Naive thymus-derived CD4-positive, alpha-beta T cell (primary cell): ENCODE measurements at places on chromosomes 4 and X.

- no peaks in the 10 kb centered on the region for H3K36me3 ChIP-seq
- no peaks in the 10 kb centered on the region for H3K4me1 ChIP-seq
- DNase-seq, result no peak
- H3K4me3 ChIP-seq, result no peak overlapping the region
- H3K27me3 ChIP-seq, result no peaks in the 10 kb centered on the region
- H3K27ac ChIP-seq, result no peak overlapping the region
Measured at GRCh38 chrX:123647244-123647643, 85.6 kb downstream of the THOC2 start.

DNA sequence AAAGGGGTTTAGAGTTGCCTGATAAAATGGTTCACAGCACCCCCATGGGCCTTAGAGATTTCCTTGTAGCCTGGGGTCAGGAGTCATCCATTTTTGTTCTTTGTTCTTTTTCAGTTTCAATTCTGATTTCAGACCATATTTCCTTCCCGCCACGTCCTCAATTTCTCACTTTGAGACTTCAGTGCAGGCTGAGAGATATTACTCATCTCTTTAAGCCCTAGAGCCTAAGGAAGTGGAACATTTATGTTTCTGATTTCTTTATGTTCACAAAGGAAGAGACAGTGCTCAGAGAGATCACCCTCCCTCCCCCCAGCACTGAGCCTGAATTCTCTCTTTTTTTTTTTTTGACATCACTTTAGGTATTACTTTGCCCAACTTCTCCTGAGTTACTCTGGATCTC, 56.3 kb downstream of the MSN start:
- H3K27ac ChIP-seq, result peak overlapping the region; percentile 66
- H3K27me3 ChIP-seq, result no peaks in the 10 kb centered on the region
- peaks cover 2% of the 10 kb centered on the region for H3K36me3 ChIP-seq
- peaks cover 54% of the 10 kb centered on the region for H3K4me1 ChIP-seq
- no peak for DNase-seq

GRCh38 chr4:86302251-86302650, 57.6 kb downstream of the MAPK10 start:
- H3K4me1 ChIP-seq, result no peaks in the 10 kb centered on the region
- no peak overlapping the region for H3K27ac ChIP-seq
- H3K36me3 ChIP-seq, result no peaks in the 10 kb centered on the region
- H3K4me3 ChIP-seq, result no peak overlapping the region

DNA sequence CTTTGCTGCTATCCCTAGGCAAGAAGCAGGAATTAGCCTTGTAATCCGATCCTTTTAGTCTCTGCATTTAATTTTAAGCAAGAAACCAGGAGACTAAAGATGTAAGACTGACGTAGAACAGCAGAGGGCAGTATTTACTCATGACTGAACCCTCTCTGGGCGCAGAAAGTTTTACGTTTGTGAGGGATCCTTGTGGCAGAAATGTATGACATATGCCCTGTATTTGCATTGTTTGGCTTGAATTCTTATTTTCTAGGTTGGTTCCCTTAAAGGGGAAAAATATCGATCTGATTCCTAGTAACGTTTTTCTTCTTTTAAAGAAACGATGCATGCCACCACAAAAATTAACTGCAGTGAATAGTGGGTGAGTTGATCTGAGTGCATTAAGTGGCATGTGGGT, 1.3 kb upstream of the FAT4 start:
- DNase-seq, result no peak
- peaks cover 23% of the 10 kb centered on the region for H3K27me3 ChIP-seq
- no peak overlapping the region for H3K4me3 ChIP-seq
- peaks cover 8% of the 10 kb centered on the region for H3K4me1 ChIP-seq

- no peak overlapping the region for H3K27ac ChIP-seq
- H3K27me3 ChIP-seq, result no peaks in the 10 kb centered on the region
- H3K4me3 ChIP-seq, result no peak overlapping the region
- no peaks in the 10 kb centered on the region for H3K4me1 ChIP-seq
Measured at GRCh38 chr4:98512918-98513317, 145.5 kb downstream of the TSPAN5 start.

GRCh38 chr4:71749008-71749594, 34.8 kb downstream of the GC start:
- no peaks in the 10 kb centered on the region for H3K27me3 ChIP-seq
- H3K27ac ChIP-seq, result no peak overlapping the region
- H3K4me1 ChIP-seq, result no peaks in the 10 kb centered on the region
- H3K36me3 ChIP-seq, result no peaks in the 10 kb centered on the region
- DNase-seq, result no peak
- no peak overlapping the region for H3K4me3 ChIP-seq

- DNase-seq, result no peak
- no peaks in the 10 kb centered on the region for H3K27me3 ChIP-seq
- no peaks in the 10 kb centered on the region for H3K36me3 ChIP-seq
- no peak overlapping the region for H3K4me3 ChIP-seq
- no peak overlapping the region for H3K27ac ChIP-seq
Measured at GRCh38 chrX:5431823-5432222, 796.8 kb downstream of the NLGN4X start.

GRCh38 chr4:26431461-26432180, 58.7 kb downstream of the CCKAR start:
- H3K4me3 ChIP-seq, result no peak overlapping the region
- H3K27ac ChIP-seq, result no peak overlapping the region
- H3K36me3 ChIP-seq, result peaks cover 14% of the 10 kb centered on the region
- DNase-seq, result no peak
- no peaks in the 10 kb centered on the region for H3K27me3 ChIP-seq
- H3K4me1 ChIP-seq, result no peaks in the 10 kb centered on the region

- H3K27me3 ChIP-seq, result no peaks in the 10 kb centered on the region
- no peak overlapping the region for H3K27ac ChIP-seq
- no peaks in the 10 kb centered on the region for H3K4me1 ChIP-seq
- H3K4me3 ChIP-seq, result no peak overlapping the region
- no peaks in the 10 kb centered on the region for H3K36me3 ChIP-seq
Measured at GRCh38 chr4:40924096-40924792, 174.5 kb downstream of the NSUN7 start.

- H3K4me3 ChIP-seq, result no peak overlapping the region
- H3K4me1 ChIP-seq, result no peaks in the 10 kb centered on the region
- H3K27ac ChIP-seq, result no peak overlapping the region
- DNase-seq, result no peak
Measured at GRCh38 chr4:168881781-168882420, 128.2 kb downstream of the CBR4 start.

- H3K36me3 ChIP-seq, result no peaks in the 10 kb centered on the region
- H3K27ac ChIP-seq, result no peak overlapping the region
Measured at GRCh38 chr4:92307866-92308265, 4.1 kb downstream of the GRID2 start.

- H3K27me3 ChIP-seq, result no peaks in the 10 kb centered on the region
- no peak overlapping the region for H3K27ac ChIP-seq
- no peaks in the 10 kb centered on the region for H3K36me3 ChIP-seq
- no peak overlapping the region for H3K4me3 ChIP-seq
- H3K4me1 ChIP-seq, result no peaks in the 10 kb centered on the region
Measured at GRCh38 chrX:151000861-151001331, 17.8 kb downstream of the HMGB3 start.

DNA sequence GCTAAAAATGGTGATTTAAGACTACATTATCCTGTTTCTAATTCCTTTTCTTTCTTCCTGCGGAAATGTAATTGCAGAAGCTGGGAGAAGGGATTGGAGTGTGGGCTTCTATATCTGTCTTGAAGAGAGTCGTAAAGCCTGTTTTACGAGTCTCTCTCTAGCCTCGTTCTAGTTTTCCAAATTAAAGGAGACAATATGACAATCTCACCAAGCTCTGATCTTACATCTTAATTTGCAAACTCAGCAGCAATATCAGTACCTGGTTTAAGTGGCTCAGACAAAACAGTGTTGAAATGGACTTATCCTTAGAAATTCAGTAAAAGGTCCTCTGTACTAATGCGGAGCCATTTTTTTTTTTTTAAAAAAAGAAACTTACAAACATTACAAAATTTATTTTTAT, 349.5 kb upstream of the HAND2 start:
- H3K4me1 ChIP-seq, result no peaks in the 10 kb centered on the region
- H3K27ac ChIP-seq, result no peak overlapping the region
- no peaks in the 10 kb centered on the region for H3K36me3 ChIP-seq
- DNase-seq, result no peak
- H3K27me3 ChIP-seq, result no peaks in the 10 kb centered on the region

GRCh38 chr4:11408233-11408967, 20.3 kb downstream of the HS3ST1 start:
- H3K4me1 ChIP-seq, result no peaks in the 10 kb centered on the region
- DNase-seq, result no peak
- no peaks in the 10 kb centered on the region for H3K36me3 ChIP-seq
- H3K27ac ChIP-seq, result no peak overlapping the region
- H3K4me3 ChIP-seq, result no peak overlapping the region
- H3K27me3 ChIP-seq, result no peaks in the 10 kb centered on the region

GRCh38 chrX:47170861-47171692, 22.6 kb upstream of the UBA1 start:
- H3K4me1 ChIP-seq, result no peaks in the 10 kb centered on the region
- H3K4me3 ChIP-seq, result no peak overlapping the region

GRCh38 chrX:30649859-30650258, 3.4 kb upstream of the GK start:
- no peak overlapping the region for H3K4me3 ChIP-seq
- H3K27me3 ChIP-seq, result no peaks in the 10 kb centered on the region
- H3K27ac ChIP-seq, result no peak overlapping the region
- H3K4me1 ChIP-seq, result no peaks in the 10 kb centered on the region
- peaks cover 5% of the 10 kb centered on the region for H3K36me3 ChIP-seq
- DNase-seq, result no peak

GRCh38 chr4:151806511-151806927, 45.7 kb upstream of the GATB start:
- H3K4me1 ChIP-seq, result no peaks in the 10 kb centered on the region
- no peak overlapping the region for H3K4me3 ChIP-seq

DNA sequence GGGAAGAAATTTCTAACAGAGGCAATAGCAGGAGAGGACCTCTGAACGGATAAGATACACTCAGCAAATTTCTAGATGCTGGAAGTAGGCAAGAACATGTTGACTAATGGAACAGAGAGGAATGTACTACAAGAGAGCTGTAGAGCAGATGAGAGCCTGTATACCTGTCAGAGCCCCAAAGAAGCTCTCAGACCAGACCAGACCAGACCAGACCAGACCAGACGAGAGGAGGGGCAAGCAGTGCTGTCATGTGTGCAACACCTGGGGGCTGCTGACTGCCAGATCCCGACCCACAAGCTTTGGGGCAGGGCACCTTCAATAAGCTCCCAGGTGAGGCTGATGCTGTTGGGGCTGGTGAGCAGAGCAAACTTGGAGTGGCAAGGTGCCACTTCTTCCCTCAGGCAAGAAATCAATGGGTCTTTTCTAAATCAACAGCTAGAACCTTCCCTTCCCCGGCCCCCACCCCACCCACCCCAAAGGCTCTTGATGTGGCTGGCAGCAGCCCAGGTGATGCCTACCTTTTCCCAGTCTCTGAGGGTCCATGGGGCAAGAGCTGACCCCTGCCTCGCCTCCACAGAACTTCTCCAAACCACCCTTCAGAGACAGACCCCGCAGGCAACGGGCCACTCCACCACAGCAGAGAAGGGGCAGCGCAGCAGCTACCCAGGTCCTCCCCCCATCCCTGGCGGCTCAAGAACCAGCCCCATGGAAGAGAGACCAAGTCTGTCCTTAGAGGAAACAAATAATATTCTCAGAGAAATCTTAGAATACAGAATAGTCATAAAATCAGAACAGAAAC, 32.7 kb downstream of the MECP2 start:
- no peaks in the 10 kb centered on the region for H3K36me3 ChIP-seq
- H3K27ac ChIP-seq, result peak overlapping the region; percentile 44
- DNase-seq, result no peak
- H3K4me1 ChIP-seq, result peaks cover 10% of the 10 kb centered on the region
- H3K27me3 ChIP-seq, result no peaks in the 10 kb centered on the region

GRCh38 chrX:115333446-115333845, 43.9 kb downstream of the LUZP4 start:
- DNase-seq, result no peak
- H3K27me3 ChIP-seq, result no peaks in the 10 kb centered on the region
- H3K36me3 ChIP-seq, result no peaks in the 10 kb centered on the region
- no peaks in the 10 kb centered on the region for H3K4me1 ChIP-seq

DNA sequence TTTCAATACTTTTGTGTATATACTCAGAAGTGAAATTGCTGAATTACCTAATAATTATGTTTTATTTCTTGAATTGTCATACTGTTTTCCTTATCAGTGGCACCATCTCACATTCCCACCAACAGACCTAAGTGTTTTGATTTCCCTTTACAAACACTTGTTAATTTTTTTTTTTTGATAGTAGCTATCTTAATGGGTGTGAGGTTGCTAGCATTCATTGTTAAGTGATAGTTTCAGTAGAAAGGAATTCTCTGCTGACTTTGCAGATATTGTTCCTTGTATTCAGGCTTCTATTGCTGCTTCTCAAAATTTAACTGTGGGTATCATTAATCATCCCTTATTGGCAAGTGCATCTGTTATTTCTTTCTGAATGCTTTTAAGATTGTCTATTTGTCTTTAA, 927.5 kb upstream of the SLIT2 start:
- H3K36me3 ChIP-seq, result no peaks in the 10 kb centered on the region
- H3K27ac ChIP-seq, result no peak overlapping the region
- no peak overlapping the region for H3K4me3 ChIP-seq
- no peak for DNase-seq
- no peaks in the 10 kb centered on the region for H3K4me1 ChIP-seq

DNA sequence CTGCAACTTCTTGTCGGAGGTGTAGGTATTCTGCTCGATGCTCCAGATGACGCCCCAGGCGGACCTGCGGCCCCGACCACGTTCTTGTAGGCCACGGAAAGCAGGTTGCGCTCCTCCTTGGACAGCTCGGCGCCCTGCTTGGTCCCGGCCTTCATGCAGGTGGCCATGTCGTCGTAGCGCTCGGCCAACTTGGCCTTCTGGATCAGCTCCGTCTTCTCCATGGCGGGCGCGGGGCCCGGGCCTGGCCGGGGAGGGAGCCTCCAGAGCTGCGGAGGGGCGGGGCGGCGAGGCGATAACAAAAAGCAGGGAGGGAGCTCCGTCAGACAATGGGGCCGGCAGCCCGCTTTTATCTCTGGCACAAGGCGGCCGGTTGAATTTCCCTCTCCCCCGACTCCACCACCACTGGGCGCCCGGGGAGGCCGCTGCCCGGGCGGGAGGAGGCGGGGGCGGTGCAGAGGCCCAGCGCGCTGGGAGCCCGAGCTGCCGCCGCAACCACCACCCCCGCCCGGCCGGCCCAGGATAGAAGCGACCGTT, 28.3 kb upstream of the DRP2 start:
- no peaks in the 10 kb centered on the region for H3K36me3 ChIP-seq
- no peak overlapping the region for H3K27ac ChIP-seq
- no peaks in the 10 kb centered on the region for H3K4me1 ChIP-seq
- H3K27me3 ChIP-seq, result no peaks in the 10 kb centered on the region
- no peak for DNase-seq

DNA sequence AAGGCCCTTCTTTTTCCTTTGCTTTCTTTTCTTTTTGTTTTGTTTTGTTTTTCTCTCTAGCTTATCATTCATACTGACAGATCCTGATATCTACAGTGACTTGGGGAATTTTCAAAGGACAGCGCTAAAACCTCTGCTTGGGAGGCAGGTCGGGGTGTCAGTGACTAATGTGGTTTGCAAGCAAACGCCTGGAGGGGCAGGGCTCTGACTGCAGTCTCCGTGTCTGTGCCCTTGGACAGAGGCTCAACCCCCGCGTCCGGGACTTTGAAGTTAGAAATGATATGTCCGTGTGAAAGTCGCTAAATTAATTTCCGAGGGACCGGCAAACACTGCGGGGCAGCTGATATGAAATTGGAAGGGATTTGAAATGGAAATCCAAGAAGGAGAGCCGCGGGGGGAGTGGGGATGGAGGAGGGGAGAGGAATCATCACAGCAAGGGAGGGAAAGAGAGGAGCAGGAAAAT, 312.4 kb downstream of the DHRSX start:
- no peaks in the 10 kb centered on the region for H3K27me3 ChIP-seq
- H3K4me1 ChIP-seq, result no peaks in the 10 kb centered on the region
- no peak overlapping the region for H3K27ac ChIP-seq
- no peak overlapping the region for H3K4me3 ChIP-seq
- DNase-seq, result no peak
- no peaks in the 10 kb centered on the region for H3K36me3 ChIP-seq
